ENCODE measurements at places on chromosomes 11 and 22.

GRCh38 chr22:44544816-44545433 lies 46.9 kb upstream of the RTL6 start:
- no peak for DNase-seq

DNA sequence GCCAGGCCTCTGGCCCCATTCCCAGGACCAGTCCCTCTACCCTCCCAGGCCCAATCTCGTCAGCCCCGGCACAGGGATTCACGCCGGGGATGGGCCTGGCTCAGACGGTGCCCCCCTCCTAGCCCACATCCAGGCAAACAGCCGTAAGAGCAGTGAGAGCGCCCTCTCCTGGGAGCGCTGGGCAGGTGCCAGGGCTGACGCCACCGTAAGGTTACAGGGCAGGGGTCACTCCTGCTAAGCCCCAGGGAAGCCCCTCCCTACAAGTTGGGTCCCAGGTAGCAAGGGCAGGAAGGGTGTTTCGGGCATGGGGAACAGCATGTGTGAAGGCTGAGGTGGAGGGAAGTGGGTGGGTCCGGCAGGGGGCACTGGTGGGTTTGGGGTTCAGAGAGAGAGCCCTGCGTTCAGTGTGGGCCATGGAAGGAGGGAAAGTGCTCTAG lies 19.2 kb upstream of the PPARA start:
- DNase-seq: no peak

GRCh38 chr22:23137905-23138561 lies 3.8 kb downstream of the RSPH14 start:
- DNase-seq: peak; percentile 64

GRCh38 chr22:35426801-35427140 lies 26.8 kb downstream of the MCM5 start:
- no peak for DNase-seq

DNA sequence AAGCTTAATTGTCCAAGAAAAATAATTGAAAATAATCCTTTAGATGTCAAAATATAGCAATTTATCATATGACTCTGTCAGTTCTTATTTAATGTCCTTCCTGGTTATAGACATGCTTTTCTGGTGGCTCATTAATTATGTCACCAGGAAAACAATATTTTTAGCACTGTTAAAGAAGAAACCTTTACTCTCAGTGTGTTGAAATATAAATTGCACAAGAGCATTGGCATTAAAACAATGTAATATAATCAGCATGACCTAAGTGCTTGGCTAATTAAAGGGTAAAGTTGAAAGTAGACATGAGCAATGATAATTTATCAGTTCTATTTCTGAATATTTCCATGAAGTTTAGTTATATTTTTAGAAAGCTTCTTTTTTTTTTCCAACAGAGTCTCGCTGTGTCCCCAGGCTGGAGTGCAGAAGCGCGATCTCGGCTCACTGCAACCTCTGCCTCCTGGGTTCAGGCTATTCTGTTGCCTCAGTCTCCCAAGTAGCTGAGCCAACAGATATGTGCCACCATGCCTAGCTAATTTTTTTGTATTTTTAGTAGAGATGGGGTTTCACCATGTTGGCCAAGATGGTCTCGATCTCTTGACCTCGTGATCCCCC lies 232.3 kb downstream of the JRKL start:
- no peak for DNase-seq

DNA sequence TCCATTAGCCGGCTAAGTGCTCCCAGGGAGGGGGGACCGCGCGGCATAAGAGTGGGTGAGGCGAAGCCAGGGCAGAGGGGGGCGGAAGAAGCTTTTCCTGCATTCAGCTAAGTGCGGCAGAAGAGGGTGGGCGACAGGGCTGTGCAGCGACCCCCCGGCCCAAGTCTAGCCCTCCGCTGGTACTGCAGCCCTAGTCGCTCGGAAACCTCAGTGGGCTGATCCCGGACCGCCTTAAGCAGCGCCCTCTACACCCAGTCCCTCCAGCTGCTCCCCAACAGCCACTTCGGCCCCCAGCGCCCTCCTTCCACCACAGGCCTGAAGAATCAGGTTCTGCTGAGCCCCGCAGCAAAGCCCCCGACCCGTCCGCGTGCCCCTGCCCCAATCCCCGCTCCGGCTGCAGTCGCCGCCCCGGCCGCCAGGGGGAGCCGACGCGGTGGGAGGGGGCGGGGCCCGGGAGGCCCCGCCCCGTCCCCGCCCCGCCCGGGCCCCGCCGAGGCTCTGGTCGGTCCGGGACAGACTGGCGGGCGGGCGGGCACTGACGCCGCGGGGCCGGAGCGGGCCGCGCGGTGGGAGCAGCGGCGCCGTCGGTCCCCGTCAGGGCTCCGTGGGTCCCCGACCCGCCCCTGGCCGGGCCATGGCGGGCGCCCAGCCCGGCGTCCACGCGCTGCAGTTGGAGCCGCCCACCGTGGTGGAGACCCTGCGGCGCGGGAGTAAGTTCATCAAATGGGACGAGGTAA lies at the start of gene PLCB3:
PLCB3 (plus strand) TSS at position 515 of the 737 bp plus-strand sequence; CDS start at position 635, 120 bp downstream.
- DNase-seq: peak; percentile 91

DNA sequence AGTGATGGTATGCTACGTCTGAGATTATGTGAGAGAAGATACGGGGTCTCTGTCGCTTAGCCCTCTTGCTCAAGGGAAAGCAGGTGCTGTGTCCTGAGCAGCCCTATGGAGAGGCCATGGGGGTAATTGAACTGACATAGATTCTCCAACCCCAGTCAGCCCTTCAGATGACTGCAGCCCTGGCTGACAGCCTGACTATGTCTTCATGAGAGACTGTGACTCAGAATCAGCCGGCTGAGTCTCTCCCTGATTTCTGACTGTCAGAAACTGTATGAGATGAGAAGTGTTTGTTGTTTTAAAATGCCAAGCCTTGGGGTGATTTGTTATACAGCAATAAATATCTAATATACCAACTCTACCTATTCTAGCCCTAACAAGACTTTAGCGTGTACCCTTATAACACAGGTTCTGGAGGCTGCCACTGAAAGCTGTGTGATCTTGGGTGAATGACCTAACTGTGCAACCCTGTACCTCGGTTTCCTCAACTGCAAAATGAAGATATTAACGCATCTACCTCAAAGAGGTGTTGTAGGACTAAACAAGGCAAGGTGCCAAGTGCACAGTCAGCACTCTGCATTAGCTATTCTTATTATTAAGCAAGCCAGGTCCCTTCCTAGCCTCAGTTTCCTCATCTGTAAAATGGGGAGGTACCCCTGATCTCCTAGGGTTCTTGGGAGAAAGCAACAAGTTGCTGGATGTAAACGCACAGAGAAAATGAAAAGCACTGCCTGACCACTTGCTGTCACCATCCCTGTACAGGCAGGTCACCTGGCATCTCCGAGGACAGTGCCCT lies 24.9 kb downstream of the SLC43A1 start:
- DNase-seq: no peak

GRCh38 chr22:30754971-30755758 lies 60.5 kb downstream of the OSBP2 start:
- no peak for DNase-seq

- no peak for DNase-seq
These were observed at the start of gene OR8H2 for GRCh38 chr11:56103210-56103737. Gene OR8H2 (plus strand): TSS chr11:56103687. CDS start chr11:56105043, 1,356 bp downstream.

DNA sequence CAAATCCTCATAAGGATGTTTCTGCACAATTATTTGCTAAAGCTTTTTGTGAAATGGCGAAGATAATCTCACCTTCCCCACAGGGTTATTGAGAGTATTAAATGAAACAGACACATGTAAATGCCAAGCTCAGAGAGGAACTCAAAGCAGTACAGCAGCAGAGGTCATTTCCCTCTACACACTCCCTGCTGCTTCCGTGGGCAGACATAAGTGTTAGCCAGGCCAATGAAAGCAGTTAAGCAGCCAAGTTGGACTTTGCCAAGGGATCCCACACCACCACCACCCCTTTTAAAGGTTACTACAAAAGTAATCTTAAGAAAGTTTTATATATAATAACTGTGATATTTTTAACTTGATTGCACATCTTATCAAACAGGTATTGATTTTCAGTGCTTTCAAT lies 4.0 kb upstream of the FAM111A start:
- DNase-seq: no peak

DNA sequence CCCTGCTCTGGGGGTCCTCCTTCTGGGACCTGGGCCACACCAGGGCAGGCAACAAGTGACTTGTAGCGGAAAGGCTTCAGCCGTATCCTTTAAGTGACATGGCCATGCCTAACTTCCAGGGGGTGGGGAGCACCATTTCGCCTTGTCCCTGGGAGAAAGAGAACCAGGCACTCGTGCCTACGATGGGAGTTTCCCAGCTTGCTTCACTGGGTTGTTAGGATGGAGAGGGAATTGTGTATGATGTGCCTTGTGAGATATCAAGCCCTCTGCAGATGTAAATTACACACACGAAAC lies 151.4 kb downstream of the CACNA1I start:
- peak; percentile 34 for DNase-seq

GRCh38 chr22:46992121-46992731 lies 229.8 kb downstream of the TBC1D22A start:
- DNase-seq: no peak

DNA sequence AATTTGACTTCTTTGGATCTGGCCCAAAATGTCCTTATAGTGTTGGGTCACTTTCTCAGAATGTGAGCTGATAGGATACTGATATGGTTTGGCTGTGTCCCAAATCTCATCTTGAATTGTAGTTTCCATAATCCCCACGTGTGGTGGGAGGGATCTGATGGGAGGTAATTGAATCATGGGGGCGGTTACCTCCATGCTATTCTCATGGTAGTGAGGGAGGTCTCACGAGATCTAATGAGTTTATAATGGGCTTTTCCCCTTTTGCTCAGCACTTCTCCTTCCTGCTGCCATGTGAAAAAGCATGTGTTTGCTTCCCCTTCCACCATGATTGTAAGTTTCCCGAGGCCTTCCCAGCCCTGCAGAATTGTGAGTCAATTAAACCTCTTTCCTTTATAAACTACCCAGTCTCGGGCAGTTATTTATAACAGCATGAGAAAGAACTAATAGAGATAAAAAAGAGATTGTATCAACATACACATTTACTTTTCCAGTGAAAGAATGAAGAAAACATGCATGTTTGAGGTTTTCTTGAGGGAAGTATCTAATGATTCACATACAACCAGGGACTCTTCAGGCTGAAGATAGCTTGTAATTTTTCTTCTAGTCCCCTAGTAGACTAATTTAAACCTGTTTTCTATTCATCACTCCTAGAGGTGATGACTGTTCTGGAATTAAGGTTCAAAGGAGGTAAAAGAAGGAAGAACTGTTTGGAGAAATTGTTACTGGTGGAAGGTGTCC lies 17.3 kb upstream of the CSTF3 start:
- DNase-seq: no peak

DNA sequence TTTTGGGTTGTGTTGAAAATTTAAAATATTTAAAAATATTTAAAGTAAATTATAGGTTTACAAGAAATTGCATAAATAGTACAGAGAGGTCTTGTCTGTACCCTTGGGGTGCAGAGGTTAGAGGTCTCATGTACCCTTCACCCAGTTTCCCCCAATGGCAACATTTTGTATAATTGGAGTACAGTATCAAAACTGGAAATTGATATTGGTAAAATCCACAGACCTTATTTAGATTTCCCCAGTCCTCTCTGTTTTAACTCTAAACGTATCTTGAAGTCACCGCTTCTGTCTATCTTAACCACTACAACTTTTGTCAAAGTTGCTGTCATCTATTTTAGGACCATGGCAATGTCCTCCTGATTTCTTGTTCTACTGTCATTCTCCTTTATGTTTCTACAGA lies 10.9 kb downstream of the THY1 start:
- DNase-seq: no peak

- no peak for DNase-seq
These were observed 12.8 kb downstream of the MAPK8IP2 start for GRCh38 chr22:50613291-50613981.

DNA sequence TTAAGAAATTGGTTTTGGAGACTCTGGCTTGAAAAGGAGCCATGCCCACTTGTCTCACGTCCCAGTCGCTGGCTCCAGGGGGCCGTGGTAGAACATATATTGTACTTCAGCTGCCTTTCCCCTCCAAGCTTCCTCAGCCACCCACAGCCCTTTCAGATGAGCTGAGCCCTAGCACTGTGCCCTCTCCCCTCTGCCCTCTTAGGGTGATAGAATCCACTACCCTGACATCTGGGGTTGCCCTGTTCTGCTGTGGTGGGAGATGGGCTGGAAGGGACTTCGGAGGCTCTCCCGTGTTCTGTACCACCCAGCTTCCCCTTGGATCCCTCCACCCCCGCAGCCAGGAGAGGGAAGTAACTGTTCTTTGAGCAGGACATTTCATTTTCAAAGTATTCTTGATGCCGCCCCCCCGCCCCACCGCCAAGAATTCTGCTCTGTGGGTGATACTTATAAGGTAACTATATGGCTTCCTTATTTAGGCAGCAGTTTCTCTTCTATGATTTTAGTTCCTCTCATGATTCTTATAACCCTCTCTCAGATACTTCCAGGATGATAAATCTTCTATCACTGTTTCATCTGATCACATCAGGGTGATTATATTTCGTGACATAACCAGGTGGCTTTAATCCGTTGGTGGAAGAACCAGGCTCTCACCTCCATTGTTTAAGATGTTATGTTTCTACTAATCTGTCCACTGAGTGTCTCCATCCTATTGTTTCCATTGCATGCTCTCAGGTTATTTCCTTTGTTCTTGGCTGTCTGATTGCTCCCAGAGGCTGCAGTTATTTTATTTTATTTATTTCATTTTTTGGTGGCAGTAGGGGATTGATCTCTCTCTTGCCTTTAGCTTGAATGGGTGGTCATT lies 24.1 kb downstream of the ZBTB16 start:
- no peak for DNase-seq

DNA sequence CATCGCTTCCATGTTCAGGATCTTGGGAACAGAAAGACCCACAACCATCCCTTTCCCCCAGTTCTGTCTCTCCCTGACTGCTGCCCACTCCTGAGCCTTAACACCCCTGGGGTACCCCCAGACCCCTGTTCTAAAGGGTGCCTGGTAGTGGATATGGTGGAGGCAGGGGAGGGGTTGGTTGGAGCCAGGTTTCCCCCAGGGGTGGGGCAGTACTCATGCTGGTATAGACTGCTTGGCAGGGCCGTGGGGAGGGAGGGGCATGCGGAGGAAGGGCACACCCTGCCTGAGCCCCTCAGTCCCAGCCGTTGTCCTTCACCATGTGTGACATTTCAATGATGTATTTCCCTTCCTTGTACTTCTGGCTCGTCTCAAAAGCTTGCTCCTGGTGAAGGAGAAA lies 4.0 kb downstream of the YPEL4 start:
- DNase-seq: no peak

- no peak for DNase-seq
These were observed 23.3 kb downstream of the NTM start for GRCh38 chr11:131393691-131394090.

DNA sequence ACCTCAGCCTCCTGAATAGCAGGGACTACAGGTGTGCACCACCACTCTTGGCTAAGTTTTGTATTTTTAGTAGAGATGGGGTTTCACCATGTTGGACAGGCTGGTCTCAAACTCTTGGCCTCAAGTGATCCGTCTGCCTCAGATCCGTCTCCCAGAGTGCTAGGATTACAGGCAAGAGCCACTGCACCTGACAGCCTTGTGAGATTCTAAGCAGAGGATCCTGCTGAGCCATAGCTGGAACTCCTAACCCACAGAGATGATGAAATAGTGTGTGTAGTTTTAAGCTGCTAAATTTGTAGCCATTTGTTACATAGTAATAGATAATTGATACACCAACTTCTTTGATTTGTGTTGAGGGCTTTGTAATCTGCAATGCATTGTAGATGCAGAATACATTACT lies 51.1 kb downstream of the CLMP start:
- no peak for DNase-seq

DNA sequence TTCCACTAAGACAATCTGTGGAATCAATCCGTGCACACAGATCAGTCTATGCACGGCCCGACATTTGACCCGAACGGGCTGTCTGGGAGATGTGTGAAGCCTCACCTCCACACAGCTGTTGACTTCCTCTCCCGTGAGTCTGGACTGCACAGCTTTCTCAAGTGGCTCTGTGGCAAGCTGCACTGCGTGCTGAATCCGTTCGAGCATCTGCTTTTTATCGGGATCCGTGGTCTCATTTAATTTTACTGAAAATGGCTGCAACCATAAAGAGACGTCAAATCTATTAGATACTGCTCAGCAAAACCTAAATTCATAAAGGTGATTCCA lies 19.3 kb downstream of the CARS1 start:
- DNase-seq: no peak
